ENCODE measurements at places on chromosomes 13 and 19. TPM values are rescaled to one million over a fixed set of nuclear protein-coding genes. Genes with fewer than 3 reads are reported as not detected.
A peak's percentile ranks its signal among the peaks of the same experiment; 100 is the strongest.

DNA sequence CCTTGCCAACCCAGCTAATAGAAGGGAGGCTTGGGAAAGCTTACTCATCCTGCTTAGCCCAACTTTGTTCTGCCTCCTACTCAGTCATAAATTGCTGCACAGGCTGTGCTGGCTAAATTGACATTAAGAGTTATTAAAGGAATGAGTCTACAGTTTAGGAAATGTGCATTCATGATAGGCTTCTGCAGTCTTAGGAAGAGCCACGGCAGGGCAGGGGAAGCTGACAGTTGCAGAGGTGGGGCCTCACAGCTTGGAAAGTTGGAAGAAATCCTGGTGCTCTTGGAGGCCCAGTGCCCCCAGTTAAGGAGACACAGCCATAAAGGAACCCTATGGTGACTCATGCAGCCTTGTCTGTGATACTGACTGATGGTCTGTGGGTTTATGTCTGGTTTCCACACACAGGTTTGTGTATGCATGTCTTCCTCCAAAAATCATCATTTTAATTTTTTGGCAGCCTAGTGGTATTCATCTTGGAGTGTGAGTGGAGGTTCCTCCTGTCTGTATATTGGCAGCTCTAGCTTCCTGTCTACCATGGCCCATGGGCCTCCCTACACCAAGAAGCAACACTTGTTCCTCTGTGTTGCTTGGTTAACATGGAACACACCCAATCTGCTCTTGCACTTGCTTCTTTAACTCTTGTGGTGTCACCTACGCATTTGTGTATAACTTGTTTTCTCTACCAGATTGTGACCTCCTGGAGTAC is 135.0 kb upstream of the KL start:
- no peaks in the 10 kb centered on the region for H3K36me3 ChIP-seq
- peaks cover 32% of the 10 kb centered on the region for H3K4me1 ChIP-seq
- peaks cover 6% of the 10 kb centered on the region for H3K27me3 ChIP-seq
- H3K27ac ChIP-seq, result no peak overlapping the region
- DNase-seq, result peak; percentile 60

ZSCAN4 gene
- not detected for total RNA-seq

DNA sequence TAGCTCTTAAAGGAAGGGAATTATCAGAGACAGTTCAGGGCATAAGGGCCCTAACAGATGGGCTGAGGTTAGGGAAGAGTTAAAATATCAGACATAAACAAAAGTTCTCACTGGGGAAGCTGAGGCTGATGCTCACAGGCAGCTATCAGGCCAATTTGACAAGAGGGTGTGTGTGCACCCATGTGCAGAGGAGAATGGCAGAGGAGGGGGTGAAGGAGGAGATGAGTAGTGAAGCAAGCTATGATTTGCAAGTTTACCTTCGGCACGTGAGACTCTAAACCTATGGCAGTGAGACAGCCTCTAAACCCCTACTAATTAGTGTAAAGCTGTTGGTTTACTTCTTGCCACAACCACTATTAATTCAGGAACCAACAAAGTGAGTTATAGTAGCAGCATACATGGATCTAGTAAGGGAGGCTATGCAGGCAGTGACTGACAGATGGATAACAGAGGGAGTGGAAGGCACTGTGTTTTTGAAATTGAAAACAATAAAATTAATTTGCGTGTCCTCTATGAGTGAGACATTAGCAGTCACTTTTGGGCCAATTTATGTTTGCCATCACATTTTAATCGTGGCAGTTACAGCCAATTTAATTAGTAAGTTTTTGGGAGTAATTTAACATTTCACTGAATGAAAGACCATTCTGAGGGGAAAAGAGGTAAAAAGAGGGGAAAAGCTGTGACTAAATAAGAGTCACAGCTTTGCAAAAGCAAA is 99.6 kb upstream of the HTR2A start:
- H3K27ac ChIP-seq, result no peak overlapping the region
- no peaks in the 10 kb centered on the region for H3K36me3 ChIP-seq
- no peaks in the 10 kb centered on the region for H3K4me1 ChIP-seq
- peaks cover 2% of the 10 kb centered on the region for H3K27me3 ChIP-seq
- no peak overlapping the region for H3K4me3 ChIP-seq

DNA sequence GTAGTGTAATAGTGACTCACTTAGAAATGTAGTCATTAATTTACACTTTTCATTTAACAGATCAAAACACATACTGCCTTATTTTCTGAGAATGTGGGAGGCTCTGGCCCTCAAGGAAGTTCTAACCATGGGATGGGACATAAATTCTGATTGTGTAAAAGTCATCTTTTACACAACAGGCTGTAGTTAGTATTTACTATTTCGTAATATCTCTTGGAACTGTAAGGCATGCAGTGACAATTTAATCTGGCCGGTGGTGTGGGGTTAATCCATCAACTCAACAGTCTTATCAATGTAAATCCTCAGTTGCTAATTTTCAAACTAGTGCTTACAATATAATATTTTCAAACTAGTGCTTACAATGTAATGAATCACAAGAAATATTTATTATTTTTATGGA is 1599.2 kb downstream of the EFNB2 start:
- DNase-seq, result no peak
- no peaks in the 10 kb centered on the region for H3K27me3 ChIP-seq
- no peak overlapping the region for H3K4me3 ChIP-seq
- H3K4me1 ChIP-seq, result peaks cover 15% of the 10 kb centered on the region
- H3K27ac ChIP-seq, result no peak overlapping the region

DNA sequence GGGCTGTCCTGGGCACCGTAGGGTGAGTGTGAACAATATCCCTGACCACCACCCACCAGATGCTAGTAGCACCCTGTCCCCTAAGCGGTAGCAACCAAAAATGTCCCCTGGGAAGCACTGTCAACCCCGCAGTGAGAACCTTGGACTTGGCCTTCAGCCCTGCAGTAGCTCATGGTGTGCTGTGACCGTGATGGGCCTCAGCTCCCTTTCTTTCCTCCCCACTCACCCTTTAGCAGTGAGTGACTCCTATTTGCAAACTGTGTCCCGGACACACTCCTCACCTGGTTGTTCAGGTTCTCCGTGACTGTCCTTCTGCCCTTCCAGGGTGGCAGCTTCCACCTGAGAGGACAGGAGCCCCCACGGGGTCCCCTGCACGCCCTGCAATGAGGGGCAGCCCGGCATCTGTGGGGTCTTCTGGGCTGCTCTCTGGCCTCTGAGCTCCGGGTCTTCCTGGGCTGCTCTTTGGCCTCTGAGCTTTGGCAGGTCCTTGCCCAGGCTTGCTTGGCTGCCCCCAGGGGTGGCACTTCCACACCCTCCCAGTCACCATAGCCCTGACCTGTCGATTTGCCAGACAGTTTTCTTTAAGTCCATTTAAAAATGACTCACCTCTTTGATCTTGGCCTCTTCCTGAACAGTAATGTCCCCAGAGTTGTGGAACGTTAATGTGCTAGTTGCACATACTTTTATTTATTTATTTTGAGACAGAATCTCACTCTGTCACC is 3.8 kb downstream of the KDM4B start:
- peak overlapping the region; percentile 71 for H3K27ac ChIP-seq
- peaks cover 75% of the 10 kb centered on the region for H3K4me1 ChIP-seq
- peak overlapping the region; percentile 53 for H3K4me3 ChIP-seq

DNA sequence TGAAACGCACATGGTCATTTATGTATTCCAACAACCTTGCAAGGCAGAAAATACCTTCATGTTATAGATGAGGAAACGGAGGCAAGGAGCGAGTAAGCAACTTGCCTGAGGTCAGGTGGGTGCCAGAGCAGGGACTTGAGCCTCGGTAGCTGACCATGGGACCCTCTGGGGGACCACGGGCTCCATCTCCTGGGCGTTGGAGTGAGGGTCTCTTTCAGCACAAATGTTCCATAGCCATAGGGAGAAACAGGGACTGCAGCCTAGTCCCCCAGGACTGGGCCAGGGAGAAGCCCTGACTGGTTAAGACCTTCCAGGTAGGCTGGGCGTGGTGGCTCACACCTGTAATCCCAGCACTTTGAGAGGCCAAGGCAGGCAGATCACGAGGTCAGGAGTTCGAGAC is 38.4 kb upstream of the ADGRE5 start:
- H3K36me3 ChIP-seq, result no peaks in the 10 kb centered on the region
- H3K27ac ChIP-seq, result no peak overlapping the region
- no peak overlapping the region for H3K4me3 ChIP-seq
- no peak for DNase-seq
- no peaks in the 10 kb centered on the region for H3K4me1 ChIP-seq
- peaks cover 40% of the 10 kb centered on the region for H3K27me3 ChIP-seq

DNA sequence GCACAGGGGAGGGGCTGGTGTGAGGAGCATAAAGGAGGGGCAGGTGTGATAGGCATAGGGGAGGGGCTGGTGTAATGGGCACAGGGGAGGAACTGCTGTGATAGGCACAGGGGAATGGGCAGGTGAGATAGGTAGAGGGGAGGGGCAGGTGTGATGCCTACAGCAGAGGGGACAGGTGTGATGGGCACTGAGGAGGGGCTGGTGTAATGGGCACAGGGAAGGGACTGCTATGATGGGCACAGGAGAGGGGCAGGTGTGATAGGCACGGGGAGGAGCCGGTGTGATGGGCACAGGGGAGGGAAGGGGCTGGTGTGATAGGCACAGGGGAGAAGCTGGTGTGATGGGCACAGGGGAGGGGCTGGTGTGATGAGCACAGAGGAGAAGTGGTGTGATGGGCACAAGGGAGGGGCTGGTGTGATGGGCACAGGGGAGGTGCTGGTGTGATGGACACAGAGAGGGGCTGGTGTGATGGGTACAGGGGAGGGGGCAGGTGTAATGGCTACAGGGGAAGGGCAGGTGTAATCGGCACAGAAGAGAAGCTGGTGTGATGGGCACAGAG is 39.5 kb upstream of the POP4 start:
- peaks cover 22% of the 10 kb centered on the region for H3K27me3 ChIP-seq
- no peaks in the 10 kb centered on the region for H3K4me1 ChIP-seq
- H3K4me3 ChIP-seq, result no peak overlapping the region
- DNase-seq, result no peak
- H3K27ac ChIP-seq, result no peak overlapping the region

GRCh38 chr13:39130301-39130700 is 92.0 kb downstream of the NHLRC3 start:
- no peak for DNase-seq
- no peak overlapping the region for H3K4me3 ChIP-seq
- no peaks in the 10 kb centered on the region for H3K36me3 ChIP-seq
- no peaks in the 10 kb centered on the region for H3K4me1 ChIP-seq
- H3K27ac ChIP-seq, result no peak overlapping the region

FAM216B gene
- not detected for total RNA-seq

RCBTB1 gene
- total RNA-seq, result 11.7 TPM

GRCh38 chr13:60028021-60028420 is 135.7 kb downstream of the DIAPH3 start:
- peaks cover 21% of the 10 kb centered on the region for H3K36me3 ChIP-seq
- no peak overlapping the region for H3K27ac ChIP-seq
- H3K27me3 ChIP-seq, result no peaks in the 10 kb centered on the region
- H3K4me3 ChIP-seq, result no peak overlapping the region
- peaks cover 6% of the 10 kb centered on the region for H3K4me1 ChIP-seq

NALCN gene
- 6.0 TPM for total RNA-seq

POLD1 gene
- 36.7 TPM for total RNA-seq

- peak; percentile 82 for DNase-seq
- peak overlapping the region; percentile 87 for H3K27ac ChIP-seq
- H3K27me3 ChIP-seq, result no peaks in the 10 kb centered on the region
Observed at GRCh38 chr19:44587963-44588770, 25.2 kb upstream of the IGSF23 start.

DNA sequence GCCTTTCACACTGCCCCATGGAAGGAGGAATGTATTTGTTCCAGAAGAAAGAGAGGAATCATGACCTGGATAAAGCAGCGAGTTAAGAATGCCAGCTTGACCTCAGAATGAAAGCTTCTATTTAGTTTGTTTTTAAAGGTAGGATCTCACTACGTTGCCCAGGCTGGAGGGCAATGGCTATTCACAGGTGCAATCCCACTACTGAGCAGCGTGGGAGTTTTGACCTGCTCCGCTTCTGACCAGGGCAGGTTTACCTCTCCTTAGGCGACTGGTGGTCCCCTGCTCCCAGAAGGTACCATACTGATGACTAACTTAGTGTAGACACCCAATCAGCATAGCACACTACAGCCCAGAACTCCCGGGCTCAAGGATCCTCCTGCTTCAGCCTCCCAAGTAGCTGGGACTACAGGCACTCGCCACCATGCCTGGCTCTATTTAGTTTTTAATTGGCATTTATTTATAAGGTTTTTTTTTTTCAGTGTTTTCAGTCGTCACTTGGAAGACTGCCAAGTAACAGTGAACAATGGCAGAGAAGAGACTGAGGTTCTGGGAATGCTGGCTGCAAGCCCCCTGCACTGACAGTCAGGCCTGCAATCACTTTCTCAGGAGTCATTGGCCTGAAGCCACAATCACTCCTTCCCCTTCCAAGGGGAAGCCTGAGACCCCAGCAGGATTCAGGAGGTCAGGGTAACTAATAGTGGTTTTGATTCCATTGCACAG is 73.1 kb downstream of the EPS15L1 start:
- DNase-seq, result no peak
- H3K27me3 ChIP-seq, result no peaks in the 10 kb centered on the region
- H3K4me3 ChIP-seq, result no peak overlapping the region
- no peak overlapping the region for H3K27ac ChIP-seq
- H3K4me1 ChIP-seq, result no peaks in the 10 kb centered on the region

GRCh38 chr13:37529751-37530385 is 68.7 kb downstream of the POSTN start:
- no peak for DNase-seq
- H3K4me3 ChIP-seq, result no peak overlapping the region
- peaks cover 17% of the 10 kb centered on the region for H3K4me1 ChIP-seq
- H3K36me3 ChIP-seq, result peaks cover 27% of the 10 kb centered on the region
- H3K27me3 ChIP-seq, result no peaks in the 10 kb centered on the region

GRCh38 chr13:42815681-42816080 is 34.3 kb downstream of the FAM216B start:
- no peak overlapping the region for H3K27ac ChIP-seq
- no peak overlapping the region for H3K4me3 ChIP-seq
- peaks cover 5% of the 10 kb centered on the region for H3K27me3 ChIP-seq
- DNase-seq, result no peak

DIRAS1 gene
- total RNA-seq, result 19.7 TPM

GRCh38 chr13:94753327-94753726 is 41.0 kb upstream of the SOX21 start:
- H3K4me3 ChIP-seq, result no peak overlapping the region
- H3K4me1 ChIP-seq, result no peaks in the 10 kb centered on the region
- peaks cover 7% of the 10 kb centered on the region for H3K27me3 ChIP-seq
- H3K27ac ChIP-seq, result no peak overlapping the region
- H3K36me3 ChIP-seq, result no peaks in the 10 kb centered on the region
- no peak for DNase-seq

DNA sequence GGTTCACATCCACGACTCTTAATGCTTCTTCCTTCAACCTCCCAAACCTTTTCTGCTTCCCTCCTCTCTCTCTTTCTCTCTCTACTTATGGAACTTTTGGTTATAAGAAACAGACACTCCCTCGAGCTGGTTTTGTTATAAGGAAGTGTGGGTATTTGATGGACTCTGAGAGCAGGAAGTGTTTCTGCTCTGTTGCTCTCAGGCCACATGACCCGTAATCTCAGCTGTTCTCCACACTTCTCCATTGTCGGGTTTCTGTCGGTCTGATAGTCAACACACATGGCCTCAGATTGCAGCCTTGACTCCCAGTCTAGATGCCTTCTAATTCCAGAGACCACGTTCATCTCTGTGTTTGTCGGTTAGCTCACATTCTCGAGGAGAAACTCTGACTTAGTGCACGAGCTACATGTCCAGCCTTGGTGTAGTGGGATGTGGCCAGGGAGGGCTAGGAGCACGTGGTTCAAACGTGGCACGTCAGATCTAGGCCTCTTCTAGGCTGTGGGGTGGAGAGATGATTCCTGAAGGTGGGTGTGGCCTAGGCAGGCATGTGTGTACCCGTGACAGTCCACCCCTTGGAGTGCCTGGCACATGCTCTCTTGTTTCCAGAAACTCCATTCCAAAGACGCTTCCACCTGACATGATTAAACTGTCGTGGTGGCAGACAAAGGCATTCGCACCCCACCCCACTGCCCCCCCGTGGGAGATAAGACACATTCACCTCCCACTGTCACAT is 26.3 kb downstream of the CNFN start:
- peaks cover 2% of the 10 kb centered on the region for H3K27me3 ChIP-seq
- H3K36me3 ChIP-seq, result peaks cover 34% of the 10 kb centered on the region
- H3K4me3 ChIP-seq, result no peak overlapping the region
- peaks cover 14% of the 10 kb centered on the region for H3K4me1 ChIP-seq
- no peak overlapping the region for H3K27ac ChIP-seq

FREM2 gene
- not detected for total RNA-seq

Data from HFFc6 (cell line).